ENCODE measurements at places on chromosomes 3 and 15. TPM values are rescaled to one million over a fixed set of nuclear protein-coding genes. Genes with fewer than 3 reads are reported as not detected.

The NPRL2 gene
- 42.7 TPM for total RNA-seq

The SNURF gene
- total RNA-seq = 8.8 TPM

The DNAJB8 gene
- not detected for total RNA-seq

The GOLGA6B gene
- total RNA-seq = not detected

The IMPDH2 gene
- total RNA-seq = 416 TPM

The TM4SF4 gene
- total RNA-seq = not detected

The BNIP2 gene
- total RNA-seq = 59.4 TPM

The CHRM5 gene
- not detected for total RNA-seq

The MSL2 gene
- 37.1 TPM for total RNA-seq

The CTDSPL gene
- 8.7 TPM for total RNA-seq

The GXYLT2 gene
- 0.05 TPM for total RNA-seq

The TTLL13 gene
- 1.3 TPM for total RNA-seq

The SNTN gene
- total RNA-seq = not detected

The SH2D7 gene
- not detected for total RNA-seq

The MORC1 gene
- total RNA-seq = not detected

The ROPN1 gene
- not detected for total RNA-seq

The NISCH gene
- total RNA-seq = 70.0 TPM

The LRTM1 gene
- total RNA-seq = not detected

The A4GNT gene
- total RNA-seq = not detected

Data from activated T-helper 2 cell treated with anti-CD3 and anti-CD28 coated beads, Interferon-gamma antibody, Interleukin-2, Interleukin-4, amounts not matched to agents 10 μg/mL and 5 μg/mL and 100 μg/mL, durations not matched to agents 14 hours and 24 hours and 36 hours (primary cell).